ENCODE measurements at places on chromosomes 1 and 21.

DNA sequence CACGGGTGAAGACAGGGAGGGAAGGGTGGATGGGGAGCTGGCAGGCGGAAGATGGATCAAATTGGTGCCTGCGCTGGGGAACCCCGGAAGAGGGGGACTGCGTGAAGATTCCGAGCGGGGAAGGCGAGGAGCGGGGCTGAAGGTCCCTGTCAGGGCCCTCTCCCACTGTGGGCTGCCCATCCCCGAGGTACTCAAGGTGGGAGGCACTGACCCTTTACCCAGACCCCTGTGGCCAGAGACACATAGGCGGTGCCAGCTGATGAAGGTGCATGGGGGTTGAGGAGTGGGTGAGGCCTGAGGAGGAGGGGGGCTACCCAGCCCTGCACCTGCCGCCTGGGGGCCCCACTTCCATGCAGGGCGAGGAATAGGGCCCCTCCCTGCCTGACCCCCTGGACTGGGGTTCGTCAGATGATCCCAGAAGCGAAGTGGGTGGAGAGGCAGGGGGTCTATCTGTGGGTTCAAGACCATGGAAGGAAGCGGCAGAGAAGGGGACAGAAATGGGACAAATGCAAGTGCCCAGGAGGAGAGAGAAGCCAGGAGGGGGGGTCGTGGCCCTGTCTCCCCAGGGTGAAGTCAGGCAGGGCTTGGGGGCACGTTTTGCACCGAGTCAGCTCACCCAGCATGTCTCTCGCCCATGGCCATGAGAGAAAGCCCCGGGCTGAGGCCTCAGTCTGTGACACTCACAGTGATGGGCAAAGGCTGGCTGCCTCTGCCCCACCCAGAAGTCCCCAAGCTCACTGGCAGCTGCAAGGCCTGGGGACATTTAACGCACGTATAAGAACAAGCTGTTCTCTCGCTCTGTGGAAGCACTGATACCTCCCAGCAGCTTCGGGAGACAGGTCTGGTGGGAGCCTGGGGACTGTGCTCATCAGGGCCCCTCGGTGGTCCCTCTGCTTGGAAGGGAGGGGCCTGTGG is 7.0 kb upstream of the MMEL1 start:
- DNase-seq = no peak

DNA sequence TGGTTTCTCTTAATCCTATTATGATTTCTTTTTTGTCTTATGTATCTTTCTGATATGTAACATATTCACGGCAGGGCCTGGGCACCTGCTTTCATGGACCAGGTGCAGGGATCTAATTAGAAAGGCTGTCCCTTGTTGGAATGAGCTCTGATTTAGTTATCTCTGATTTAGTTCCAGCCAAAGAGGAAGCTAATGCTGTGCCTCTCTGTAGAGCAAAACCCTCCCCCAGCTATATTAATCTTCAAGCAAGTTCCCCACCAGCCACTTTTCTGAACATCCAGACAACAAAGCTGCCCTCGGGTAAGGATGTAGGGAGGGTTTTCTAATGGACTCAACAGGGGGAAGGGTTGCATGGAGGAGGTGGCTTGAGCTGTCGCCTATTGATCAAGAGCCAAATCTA is 6.1 kb downstream of the TSACC start:
- DNase-seq = no peak

GRCh38 chr1:73617145-73617544 is 580.8 kb downstream of the LRRIQ3 start:
- no peak for DNase-seq

DNA sequence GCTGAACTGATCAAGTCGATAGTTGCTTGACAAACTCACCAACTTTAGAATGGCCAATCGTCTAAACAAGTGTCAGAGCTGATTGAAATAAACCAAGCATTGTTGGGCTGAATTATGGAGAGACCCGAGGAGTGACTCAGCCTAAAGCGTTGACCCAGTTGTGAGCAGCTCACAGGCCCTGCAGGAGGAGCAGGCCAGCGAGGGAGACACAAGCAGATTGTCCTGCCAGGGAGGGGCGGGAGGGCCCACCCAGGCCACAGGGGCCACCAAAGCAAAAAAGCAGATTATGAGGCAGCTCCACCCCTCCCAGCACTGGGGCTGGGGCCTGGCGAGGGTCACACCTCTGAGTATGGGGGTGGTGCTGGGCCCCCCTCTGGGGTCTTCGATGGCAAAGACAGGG is 10.1 kb upstream of the MATN1 start:
- no peak for DNase-seq

GRCh38 chr1:169726851-169727250 is 7.0 kb downstream of the SELE start:
- DNase-seq = no peak

GRCh38 chr21:39845571-39846130 is 21.6 kb upstream of the PCP4 start:
- DNase-seq = no peak

GRCh38 chr1:116827607-116828105 is 73.4 kb downstream of the CD2 start:
- DNase-seq = no peak

DNA sequence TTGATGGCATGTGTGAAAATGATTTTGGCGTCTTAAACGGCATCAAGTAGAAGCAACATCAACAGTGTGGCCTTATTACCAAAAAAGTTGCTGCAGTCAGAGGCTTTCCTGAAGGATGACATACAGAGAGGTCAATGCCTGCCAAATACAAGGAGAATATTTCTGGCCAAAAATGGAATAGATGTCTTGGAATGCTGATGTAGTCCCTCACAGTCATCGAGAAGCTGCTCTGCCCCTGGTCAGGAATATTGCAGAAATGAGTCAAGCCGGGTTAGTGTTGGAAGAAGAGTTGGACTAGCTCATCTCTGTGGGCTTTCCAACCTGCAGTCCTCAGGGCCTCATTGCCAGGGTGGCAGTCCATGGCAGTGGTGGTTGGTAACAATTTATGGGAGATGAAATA is 42.1 kb downstream of the NOS1AP start:
- no peak for DNase-seq

- DNase-seq = no peak
These were observed 207.9 kb downstream of the PAPPA2 start for GRCh38 chr1:176670853-176671252.

Data from stimulated activated CD8-positive, alpha-beta memory T cell treated with anti-CD3 and anti-CD28 coated beads, Interleukin-15, amount 100 ng/mL, for 24 hours (primary cell).